ENCODE measurements at places on chromosomes 16 and 17.

DNA sequence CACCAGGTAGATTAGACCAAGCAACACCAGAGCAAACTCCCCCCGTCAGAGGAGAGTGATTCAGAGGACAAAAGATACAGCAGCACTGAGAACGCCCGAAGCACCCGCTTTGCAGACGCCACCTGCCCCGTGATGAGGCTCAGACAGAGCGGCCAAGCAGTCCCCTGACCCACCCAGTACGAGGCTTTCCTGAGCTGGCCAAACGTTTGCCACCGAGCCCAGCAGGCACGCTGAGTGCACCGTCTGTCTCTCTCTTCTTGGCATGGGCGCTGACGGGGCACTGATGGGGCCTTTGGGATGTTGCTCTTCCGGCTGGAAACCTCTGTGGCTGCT lies 19.4 kb upstream of the WDR45B start:
- DNase-seq: no peak

DNA sequence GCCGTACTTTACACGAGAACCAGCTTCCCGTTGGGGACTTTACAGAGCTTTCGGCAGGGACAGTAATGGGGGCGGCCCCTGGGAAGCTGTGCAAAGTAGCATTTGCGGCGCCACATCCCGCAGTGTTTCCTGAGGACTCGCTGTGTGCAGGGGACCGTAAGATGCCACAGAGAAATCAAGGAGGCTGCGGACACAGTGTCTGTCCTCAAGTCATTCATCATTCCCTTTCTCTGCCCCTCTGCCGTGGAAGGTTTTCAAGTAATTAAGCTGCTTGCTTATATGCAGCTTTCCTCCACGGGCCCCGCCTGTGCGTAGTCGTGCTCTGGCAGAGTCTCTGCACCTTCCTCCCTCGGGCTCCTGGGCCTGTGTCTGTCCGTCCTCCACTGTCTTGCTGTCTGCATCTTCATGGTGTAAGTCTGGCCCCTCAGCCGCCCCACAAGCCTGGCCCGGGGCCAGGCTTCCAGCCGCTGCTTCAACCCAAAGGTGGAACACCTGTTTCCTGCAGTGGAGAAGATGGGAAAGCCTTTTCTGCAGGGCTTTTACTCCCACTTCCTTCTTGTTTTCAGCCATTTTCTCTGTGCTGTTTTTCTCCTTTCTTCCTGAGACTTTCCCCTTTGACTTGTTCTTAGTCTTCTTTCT lies 216.9 kb upstream of the CHMP6 start:
- no peak for DNase-seq

- no peak for DNase-seq
These were observed at the start of gene HS3ST6 for GRCh38 chr16:1918351-1919326. TSS of gene HS3ST6 (minus strand) at chr16:1918415. CDS start at chr16:1918323, 92 bp downstream.

GRCh38 chr17:75456039-75456416 lies 407 bp upstream of the TMEM94 start:
- DNase-seq: no peak

GRCh38 chr17:39531252-39531651 lies 70.0 kb downstream of the CDK12 start:
- DNase-seq: no peak

GRCh38 chr17:41824086-41824485 lies 11.3 kb downstream of the FKBP10 start:
- DNase-seq: no peak

DNA sequence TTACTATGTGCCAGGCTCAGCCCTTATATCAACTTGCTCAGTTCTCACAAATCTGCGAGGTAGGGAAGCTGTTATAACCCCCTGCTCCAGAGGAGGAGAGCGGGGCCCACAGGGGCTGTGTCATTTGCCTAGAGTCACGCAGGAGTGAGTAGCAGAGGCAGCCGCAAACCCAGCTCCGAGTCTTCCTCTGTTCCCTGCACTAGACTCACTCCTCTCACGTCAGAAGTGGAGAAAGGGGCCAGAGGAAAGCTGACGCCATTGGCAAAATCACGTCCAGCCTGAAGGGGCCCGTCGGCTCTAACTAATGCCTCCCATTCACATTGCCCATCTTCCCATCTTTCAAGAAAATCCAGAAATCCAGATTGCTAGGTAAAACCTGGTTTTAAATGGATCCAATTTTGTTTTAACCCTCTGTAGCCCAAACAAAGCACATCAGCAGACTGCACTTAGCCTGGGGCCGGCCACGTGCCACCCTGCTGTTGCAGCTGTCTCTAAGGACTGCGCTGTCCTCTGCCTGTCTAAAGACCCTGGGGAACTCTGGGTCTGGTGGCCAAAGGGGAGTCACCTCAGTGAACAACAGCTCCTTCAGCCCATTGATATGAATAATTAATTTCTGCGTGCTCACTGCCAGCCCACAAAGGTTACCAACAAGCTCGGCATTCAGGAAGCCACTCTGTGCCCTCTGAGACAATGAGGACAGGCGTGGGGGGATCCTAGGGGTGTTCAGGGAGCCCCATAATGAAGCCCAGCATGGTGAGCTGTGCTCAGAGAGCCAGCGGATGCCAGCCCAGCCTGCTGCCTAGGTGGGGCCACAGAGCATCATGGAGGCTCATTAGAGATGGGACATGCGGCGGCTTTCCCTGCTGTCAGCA lies 36.7 kb upstream of the ABR start:
- no peak for DNase-seq

GRCh38 chr17:50534222-50534978 lies 1.9 kb downstream of the EPN3 start:
- DNase-seq: no peak

DNA sequence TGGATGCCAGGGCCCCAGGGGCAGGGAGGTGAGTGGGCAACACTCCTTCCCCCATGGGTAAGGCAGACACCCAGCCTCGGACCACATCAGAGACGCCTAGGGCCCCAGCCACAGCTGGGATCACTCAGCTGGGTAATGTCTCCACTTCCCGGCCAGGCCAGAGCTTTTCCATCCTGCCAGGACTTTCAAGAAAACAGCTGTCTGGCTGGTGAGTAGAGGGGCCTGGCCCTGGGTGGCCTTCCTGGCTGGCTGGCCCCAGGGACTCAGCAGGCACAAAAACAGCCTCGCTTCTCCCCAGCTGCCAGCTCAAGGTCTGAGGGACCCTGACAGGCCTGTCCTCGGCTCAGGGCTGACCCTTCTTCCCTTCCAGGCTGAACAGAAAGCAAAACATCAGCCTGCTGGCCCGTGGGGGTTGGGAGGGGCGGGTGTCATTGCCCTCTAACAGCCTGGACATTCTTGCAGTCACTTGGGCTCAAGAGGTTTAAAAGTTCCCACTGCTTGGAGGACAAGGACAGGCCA lies 45.3 kb upstream of the JPH3 start:
- DNase-seq: no peak

GRCh38 chr17:77916264-77916663 lies 42.2 kb upstream of the TNRC6C start:
- DNase-seq: no peak

DNA sequence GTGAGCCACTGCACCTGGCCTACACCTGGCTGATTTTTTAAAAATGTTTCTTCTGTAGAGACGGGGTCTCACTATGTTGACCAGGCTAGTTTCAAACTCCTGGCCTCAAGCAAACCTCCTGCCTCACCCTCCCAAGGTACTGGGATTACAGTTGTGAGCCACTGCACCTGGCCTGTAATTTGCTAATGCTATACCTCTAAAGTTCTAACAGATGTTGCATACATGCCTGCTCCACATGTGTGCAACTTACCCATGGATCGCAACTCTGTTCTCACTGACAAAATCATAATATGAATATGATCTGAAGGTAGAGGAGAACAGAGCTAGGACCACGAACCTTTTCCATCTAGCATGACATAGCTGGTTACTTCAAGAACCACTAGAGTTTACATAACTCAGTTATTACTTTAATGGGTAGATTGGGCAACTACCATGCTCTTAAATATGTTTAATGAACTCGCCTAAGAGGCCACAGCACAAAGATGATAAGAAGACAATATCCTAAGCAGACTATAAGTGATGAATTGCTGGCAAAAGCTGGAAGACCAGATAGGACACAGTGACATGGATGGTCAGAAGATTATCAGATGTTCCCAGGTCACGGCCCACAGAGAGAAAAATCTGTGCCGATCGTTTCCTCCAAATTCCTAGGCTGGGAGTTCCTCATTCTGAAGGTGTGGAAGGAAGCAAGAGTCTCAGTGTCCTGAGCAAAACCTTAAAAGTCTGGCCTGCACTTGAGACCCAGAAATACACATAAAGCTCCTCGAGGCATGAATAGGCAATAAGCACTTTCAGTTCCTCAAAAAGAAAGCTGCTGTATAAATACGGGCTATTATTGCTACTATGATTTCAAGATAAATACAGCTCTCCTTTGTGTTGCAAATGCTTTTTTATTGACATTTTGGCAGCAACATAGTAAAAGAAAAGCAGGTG lies 53.6 kb upstream of the ICAM2 start:
- DNase-seq: no peak
